ENCODE measurements at places on chromosomes 3 and 15.
A peak's percentile ranks its signal among the peaks of the same experiment; 100 is the strongest.

DNA sequence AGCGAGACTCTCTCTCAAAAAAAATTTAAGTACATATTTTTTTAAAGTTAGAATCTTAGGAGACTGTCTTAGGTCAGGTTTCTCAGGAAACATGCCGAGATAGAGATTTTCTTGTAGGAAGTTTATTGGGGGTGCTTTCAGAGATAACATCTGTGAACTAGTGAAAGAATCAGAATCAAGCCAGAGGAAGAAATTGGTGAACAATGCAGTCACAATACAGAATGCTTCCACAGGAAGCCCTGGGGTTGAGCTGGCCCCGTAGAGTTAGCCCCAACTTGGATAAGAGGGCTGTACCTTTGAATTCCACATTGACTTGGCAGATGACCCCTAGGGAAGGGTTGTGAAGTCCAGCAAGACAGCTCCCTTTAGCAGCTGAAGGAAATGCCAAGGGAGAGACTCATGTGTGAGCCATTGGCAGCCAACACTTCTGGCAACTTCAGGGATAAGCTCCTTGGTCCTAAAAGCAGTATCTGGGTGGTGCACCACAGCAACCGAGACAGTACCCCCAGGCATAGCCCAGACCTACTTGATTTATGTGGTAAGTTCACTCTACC is 7.1 kb upstream of the PLCB2 start:
- DNase-seq, result no peak

- no peak for DNase-seq
These were observed 4.1 kb downstream of the ISLR2 start for GRCh38 chr15:74134387-74135027.

DNA sequence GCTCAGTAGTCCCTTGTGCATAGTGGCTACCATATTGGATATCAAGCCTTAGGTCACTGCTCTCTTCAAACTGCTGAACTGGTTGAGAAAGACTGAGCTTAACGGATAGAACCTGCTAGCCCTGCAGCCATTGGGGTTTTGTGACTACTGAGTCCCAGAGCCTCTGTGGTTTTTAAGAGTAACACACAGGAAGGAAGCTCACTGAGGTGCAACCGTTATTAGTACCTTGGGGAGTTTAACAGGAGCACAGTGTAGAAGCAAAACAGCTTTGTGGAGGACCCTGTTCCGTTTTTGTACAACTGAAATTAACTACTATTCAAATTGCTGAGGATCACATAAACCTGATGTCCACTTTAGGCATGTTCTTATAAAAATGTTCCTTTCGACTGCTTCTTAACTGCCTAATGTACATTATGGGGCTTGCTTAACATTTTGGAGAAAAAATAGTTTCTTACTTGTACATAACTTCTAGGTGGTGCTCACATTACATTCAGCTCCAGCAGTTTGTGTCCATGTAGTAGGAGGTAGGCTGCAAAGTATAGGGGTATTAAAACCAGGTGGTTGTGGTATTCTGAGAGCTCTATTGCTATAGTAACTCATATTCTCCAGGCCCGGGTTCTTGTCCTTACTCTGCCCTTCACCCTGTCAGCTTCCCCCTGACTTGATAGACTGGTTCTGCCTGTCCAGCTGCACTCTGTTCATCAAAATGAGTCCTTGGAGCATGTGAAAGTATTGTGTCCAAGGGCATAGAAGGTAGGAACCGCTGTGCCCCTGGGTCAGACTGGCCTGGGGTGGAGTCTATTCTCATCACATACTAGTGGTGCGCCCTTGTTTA is 17.3 kb downstream of the PXK start:
- peak; percentile 14 for DNase-seq

GRCh38 chr15:93093765-93094164 is 4.8 kb upstream of the RGMA start:
- no peak for DNase-seq

- no peak for DNase-seq
These were observed 60.0 kb downstream of the AAGAB start for GRCh38 chr15:67194171-67195114.

GRCh38 chr15:25514522-25514921 is 75.7 kb upstream of the UBE3A start:
- no peak for DNase-seq

DNA sequence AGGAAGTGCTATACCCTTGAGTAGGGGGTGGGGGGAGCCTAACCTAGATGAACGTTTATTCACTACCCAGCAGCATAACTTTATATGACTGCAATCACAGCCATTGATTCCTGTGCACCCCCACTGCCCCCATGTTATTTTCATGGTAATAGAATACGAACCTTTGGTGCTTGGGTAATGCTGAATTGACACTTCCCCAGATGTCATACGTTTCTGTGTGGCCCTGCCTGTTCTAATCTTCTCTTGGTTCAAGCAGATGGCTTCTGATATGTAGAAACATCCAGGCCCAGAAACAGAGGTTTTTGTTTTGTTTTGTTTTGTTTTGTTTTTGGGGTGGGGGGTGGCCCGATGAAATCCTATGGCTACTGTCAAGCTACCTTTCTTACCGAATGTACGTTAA is 237.9 kb upstream of the TOPAZ1 start:
- no peak for DNase-seq

DNA sequence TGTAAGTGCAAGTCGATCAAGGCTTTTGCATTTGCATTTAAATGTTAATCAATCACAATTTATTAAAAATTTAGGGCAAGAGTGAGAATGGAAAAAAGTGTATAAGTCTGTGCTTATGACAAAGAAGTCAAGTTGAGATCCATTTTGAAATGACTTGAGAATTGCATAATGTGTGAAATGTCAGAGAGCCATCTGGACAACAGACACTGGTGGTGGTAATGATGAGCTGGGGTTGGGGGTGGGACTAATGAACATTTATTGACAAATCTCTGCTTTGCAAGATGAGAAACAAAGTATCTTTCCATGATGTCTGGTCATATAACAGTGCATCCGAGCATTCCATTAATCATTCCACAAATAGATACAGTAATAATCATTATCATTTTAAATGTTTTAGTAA is 89.4 kb upstream of the ZBTB20 start:
- no peak for DNase-seq

GRCh38 chr3:23567917-23568316 is 237.8 kb upstream of the UBE2E1 start:
- DNase-seq, result no peak

DNA sequence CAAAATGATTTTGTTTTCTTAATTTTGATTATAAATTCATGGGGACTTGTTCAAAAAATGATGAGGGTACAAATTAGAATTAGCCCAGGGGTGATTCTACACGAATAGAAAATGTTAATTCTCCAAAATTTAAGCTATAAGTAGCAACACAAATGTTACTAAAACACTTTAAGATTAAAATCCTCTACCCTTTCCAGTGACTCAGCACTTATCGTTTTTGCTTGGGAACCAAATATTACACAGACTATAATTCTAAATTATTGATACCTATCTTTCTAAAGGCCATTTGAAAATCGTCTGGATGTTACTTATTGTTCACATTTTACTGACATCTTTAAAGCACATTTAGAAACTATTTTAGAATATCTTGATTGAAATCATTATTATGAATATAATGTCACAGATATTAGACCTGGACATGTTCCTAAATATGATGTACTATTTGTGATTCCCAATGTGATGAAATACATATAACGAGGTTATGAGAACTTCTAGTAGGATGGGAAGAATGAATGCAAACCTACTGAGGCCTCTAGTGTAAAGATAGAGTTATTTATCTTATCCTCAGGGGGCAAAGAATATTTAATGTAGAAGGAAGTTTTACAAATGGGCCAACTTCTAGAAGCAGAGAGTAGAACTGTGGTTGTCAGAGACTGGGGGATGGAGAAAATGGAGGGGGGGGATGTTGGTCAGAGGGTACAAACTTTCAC is 132.0 kb upstream of the TP63 start:
- DNase-seq, result no peak

DNA sequence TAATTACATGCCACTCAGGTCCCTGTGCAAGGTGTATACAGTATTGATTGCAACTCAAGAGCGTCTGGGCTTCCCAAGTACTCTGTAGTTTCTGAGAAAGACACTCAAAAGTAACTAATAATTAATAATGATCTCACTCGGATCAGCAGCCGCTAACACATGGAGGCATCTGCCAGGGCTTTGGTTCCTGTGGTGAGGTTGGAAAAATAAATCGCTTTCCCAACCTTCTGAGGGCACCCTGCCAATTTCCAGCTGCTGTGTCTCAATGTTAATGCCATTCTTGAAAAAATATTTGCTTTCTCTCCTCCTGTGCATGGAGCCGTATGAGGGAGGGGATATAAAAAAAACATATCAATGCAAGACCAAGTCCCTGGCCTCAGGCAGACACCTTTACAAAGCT is 116.5 kb upstream of the SLC2A2 start:
- DNase-seq, result no peak

- no peak for DNase-seq
These were observed 33.5 kb downstream of the PDIA5 start for GRCh38 chr3:123100193-123100776.

DNA sequence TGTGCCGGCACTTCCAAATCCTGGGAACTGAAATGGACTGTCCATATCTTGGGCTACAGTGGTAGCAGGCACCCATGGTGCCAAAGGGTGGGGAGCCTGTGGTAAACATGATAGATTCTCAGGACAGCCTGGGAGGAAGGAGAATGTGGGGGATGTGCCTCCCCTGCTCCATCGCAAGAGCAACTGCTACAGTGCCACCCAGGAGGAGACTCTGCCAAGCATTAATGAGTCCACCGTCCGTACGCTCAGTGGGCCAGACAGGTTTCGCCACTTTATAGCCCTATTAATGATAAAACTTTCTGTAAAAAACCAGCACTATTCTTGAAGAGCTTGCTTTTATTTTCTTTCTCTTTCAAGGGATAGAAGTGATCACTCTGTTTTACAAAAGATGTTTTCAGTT is 75.2 kb downstream of the FMN1 start:
- no peak for DNase-seq

DNA sequence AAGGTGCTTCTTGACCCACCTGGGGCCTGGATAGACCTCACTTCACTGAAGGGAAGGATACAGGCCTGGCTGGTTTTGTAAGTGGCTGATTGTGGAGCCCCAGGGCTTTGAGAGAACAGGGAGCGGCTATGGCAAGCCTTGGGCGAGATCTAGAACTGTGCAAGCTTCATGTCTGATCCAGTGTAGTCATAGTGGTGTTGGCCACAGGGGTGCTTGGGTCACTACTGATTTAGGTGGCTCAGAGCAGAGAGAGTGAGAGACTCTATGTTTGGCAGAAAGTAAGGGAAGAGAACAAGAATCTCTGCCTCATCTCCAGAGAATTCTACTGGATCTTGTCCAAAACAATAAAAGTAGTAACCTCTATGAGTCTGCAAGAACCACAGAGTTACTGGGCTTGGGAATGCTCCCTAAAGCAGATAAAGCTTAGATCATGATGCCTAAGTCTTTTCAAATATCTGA is 394.2 kb upstream of the EPHA3 start:
- no peak for DNase-seq

DNA sequence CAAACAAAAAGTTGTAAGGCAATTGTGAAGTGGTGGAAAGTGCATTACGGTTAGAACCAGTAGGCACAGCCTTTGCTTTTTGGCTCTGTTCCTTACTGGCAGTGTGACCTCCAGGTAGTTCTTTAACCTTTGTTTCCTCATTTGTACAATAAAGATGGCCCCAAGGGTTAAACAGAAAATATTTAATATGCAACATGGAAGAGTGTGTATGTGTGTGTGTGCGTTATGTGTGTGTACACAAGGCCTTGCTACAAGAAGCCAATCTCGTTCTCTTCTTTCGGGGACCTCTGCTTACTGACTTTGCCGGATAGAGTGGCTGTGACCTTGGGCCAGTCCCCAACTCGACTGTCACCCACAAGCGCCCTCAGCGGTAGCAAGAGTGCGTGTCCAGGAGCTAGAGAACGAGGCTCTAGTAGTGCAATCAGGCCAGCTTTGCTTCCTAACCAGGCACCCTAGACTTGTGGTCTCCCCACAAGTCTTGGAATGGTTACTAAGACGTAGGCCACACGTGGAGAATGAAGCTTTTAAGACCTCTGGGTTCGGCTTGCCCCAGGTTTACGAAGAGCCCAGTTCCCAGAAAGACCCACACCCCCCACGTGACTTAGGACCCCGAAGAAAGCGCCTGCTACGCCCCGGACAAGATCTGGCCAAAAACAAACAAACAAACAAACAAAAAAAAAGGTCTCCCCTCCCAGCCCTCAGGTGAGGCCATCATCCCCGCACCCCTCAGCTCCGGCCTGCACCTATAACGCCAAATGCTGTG is 593 bp downstream of the CIAO2A start:
- peak; percentile 24 for DNase-seq

DNA sequence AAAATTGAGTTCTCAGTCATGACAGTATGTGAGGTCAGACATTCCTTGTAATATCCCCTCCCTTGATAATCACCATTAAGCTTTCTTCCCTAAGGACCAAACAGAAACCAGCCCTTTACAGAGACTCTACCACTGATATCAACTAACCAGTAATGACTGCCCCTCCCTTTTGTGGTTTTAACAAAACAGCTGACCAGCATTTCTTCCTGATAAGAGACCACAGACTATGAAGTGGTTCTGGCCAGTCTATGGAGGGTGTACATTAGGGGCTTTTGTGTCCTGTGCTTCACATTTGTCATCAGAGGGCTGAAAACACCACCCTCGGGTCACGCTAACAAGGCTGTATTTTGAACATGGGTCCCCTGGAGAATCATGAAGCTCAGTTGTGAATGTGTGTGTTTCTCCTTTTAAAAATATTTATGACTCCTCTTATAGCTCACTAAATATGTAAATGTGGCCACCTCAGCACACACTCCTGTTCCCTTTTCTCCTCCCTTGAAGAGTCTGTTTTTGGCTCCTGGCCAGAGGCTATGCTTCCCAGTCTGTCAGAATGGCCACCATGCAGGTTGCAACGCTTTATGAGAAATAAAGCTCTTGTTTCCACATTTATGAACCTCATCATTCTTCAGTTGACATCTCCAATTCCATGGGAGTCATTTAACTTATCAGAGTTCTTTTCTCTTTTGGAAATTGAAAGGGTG is 239.3 kb downstream of the CPNE4 start:
- no peak for DNase-seq

GRCh38 chr3:31495971-31496665 is 36.6 kb upstream of the STT3B start:
- no peak for DNase-seq

DNA sequence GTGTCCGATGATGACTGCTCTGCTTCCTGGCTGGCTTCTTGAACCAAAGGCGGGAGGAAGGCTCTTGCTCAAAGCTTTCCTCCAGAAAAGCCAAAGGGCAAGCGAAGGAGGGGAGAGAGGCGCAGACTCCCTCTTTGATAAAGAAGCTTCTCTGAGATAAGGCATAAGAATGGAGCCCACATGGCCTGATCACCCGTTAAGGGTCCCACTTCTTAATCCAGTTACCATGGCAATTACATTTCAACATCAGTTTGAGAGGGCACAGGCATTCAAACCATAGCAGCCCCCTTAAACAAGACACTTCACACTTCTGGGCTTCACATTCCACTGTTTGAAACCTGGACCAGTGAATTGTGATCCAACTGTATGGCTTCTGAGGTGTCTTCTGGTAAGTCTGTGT is 8.0 kb downstream of the ABHD17C start:
- DNase-seq, result no peak

- DNase-seq, result no peak
These were observed 50.7 kb downstream of the FAM43A start for GRCh38 chr3:194736277-194736895.
